ENCODE measurements at places on chromosomes 7 and 10. TPM values are rescaled to one million over a fixed set of nuclear protein-coding genes. Genes with fewer than 3 reads are reported as not detected.

- DNase-seq: no peak
These were observed 7.1 kb downstream of the UBE2D1 start for GRCh38 chr10:58341947-58342346.

DNA sequence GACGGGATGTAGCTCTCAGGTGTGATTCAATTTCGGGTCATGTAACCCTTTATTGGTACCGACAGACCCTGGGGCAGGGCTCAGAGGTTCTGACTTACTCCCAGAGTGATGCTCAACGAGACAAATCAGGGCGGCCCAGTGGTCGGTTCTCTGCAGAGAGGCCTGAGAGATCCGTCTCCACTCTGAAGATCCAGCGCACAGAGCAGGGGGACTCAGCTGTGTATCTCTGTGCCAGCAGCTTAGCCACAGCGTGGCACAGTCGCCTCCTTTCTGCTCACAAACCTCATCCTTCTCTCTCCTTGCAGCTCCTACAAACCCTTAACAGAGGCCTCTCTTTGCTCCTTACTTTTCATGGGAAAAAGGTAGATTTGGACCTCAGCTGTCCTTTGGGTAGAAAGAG lies 197.5 kb upstream of the PRSS58 start:
- DNase-seq: no peak

DNA sequence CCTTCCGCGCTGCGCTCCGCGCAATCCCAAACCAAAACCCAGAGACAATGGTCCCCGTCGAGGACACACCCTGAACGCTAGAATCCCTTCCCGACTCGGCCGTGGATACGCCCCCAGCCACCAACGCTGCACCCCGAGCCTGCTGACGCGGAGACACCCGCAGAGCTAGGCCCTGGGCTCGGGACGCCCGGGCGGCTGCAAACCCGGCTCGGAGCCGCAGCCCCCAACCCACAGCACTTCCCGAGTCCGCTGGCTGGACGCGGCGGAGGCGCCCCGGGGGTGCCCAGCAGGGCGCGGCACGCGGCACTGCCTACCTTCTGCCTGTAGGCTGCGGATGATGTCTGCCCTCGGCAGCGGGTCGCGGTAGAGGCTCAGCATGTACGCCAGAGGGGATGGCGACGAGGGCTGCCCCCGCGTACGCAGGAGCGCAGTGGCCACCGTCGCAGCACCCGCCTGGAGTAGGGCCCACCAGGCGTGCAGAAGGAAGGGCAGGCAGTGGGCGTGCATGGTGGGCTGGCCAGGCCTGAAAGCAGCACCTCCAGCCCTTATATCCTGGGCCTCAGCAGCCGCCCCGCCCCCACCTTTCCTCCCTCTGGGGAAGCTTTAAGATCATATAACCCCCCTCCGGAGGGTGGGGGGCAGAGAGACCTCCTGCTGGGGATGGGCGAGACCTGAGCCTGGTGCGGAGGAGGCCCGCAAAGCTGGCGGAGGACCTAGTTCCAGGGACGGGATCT lies at the start of gene NODAL:
Gene NODAL, minus strand, starts transcription at position 521 of the 734 bp plus-strand sequence. Its CDS starts 14 bp downstream, at position 507.
- DNase-seq: no peak

DNA sequence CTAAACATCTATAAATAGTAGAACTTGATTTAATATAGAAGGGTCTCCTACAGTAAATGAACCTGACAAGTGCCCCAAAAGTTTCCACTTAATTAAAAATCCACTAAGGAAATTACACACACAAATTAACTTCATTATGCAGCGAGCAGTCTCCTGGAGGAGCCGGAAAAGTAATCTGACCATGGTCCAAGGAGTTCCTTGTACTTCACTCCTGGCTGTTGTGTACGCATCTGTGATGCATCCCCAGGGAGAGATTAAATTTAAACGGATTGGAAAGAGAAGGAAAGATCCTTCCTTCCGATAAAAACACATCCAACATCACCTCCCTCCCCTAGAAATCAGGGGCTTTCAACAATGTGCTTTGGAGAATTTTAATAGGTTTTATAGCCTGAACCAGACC lies 85.5 kb downstream of the PARD3 start:
- DNase-seq: no peak

GRCh38 chr10:35906155-35906554 lies 264.1 kb upstream of the FZD8 start:
- no peak for DNase-seq

The PTPN12 gene
- 118 TPM for total RNA-seq

The MCU gene
- total RNA-seq: 61.9 TPM

The CLDN15 gene
- 16.0 TPM for total RNA-seq

DNA sequence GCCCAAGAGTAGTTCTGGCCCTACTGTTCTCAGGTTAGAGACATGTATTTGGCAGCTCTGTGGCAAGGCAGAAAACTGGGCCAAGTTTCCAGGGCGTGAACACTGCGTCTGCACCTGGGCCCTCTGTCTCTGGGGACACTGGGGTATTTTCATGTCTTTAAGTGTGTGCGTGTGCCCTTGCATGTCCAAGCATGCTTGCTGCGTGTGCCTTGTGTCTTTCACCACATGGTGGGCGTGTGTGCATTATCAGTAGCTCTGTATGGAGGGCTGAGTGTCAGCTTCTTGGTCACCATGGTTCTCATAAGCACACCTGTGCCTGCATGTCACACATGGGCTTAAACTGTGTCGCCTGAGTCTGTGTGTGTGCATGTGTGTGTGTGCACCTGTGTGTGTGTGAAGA lies 69.3 kb downstream of the HIPK2 start:
- no peak for DNase-seq

The WDR86 gene
- 12.4 TPM for total RNA-seq

GRCh38 chr10:119207713-119208552 lies 562 bp downstream of the GRK5 start:
- DNase-seq: no peak

DNA sequence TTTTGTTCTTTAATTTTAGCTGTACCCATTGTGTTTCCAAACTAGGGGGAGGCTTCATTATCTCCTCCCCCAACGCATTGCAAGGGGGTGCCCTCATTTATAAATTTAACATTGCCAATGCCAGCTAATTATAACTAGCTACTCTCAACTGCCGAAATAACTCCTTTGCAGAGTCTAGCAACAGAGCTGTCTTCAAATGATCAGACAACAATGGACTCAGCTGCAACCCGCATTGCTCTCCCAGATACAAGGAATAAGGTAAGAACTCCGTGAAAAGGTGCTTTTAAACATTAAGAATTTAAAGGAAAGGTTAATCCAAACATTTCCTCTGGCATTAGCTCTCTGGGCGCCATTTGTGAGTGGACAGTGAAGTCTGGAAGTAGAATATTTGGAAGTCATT lies 116.2 kb downstream of the GFRA1 start:
- no peak for DNase-seq

DNA sequence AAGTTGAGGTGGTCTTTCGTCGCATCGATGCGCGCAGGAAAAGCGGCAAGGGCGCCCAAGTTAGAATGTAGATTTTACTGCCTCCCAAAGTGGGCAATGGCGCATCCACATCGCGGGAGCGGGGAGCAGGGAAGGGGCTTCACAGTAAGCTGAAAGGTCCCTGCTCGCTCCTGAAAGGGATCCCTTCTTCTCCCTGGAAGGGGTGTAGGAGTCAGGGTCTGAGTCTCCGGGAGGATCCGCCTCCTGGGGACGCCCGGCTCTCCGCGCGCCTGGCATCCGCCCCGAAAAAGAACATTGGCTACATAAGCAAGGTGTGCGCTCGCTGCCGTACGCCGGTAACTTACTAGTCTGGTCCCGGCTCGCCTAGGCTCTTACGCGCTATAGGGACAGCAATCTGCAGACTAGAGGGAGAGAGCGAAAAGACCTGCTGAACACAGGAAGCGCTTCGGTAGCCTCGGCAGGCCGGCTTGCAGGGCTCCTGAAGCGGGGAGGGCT lies 804 bp downstream of the UNC5B start:
- peak; percentile 84 for DNase-seq

DNA sequence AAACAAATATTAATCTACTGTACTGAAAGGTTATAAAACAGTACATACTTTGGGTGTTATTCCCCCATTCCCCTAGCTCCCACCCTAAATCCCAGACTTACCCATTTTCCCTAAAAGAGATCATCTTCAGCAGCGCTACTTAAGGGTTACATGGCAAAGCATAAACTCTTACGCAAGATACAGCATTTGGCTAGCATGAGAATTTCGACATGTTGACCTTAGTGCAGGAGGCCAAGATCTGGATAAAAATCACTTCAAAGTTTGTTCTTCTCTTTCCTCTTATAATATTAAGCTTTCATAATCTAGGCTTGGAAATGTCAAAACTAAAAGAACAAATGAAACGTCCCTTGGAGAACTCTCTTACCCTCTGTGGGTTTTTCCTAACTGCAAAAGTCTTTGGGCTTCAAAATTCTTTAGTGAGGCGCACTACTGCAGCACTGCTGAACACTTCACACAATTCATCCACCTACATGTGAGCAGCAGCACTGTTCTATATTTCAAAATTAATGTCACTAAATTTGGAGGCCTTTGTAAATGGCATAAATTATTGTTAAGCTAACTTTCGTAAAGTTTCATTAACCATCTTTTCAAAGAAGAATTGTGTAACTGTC lies 59.5 kb upstream of the PDLIM1 start:
- peak; percentile 52 for DNase-seq

GRCh38 chr10:20334559-20334958 lies 518.3 kb downstream of the PLXDC2 start:
- no peak for DNase-seq

The ERVW-1 gene
- total RNA-seq: not detected

GRCh38 chr10:3486346-3487065 lies 298.5 kb downstream of the KLF6 start:
- DNase-seq: peak; percentile 82

The INA gene
- 20.9 TPM for total RNA-seq
